ENCODE measurements at places on chromosomes 3 and 15.

DNA sequence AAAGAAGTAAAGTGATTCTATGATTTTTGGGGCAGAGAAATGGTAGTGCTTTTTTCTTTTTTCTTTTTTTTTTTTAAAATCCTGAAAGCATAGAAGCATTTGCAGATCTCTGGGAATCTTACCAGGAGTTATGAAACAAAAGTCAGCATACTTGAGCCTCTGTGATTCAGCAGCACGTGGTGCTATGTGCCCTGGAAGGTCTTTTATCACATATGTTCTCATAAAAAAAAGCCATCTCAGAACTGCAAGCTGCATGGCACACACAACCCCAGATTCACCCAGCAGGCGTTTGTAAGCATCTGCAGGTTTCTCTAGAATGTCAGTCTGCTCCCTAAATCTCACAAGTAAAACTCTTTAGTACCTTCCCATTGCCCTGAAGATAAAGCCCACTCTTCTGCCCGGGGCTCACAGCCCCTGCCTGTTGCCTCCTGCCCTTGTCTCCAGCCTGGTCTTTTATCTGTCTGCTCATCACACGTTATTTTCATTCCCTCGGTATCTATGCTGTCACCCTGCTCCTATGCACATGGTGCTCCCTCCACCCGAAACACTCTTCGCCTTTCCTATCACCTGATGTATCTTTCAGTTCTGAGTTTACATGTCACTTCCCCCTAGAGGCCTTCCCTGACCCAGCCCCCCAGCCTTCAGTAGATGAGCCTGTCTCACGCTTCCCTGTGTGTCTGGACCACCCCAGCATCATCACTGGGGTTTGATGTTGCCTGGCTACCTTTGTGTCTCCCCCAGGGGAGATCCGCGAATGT lies 72.4 kb downstream of the CHDH start:
- no peak for DNase-seq

- DNase-seq, result no peak
Observed at GRCh38 chr3:159131376-159131775, 329.5 kb downstream of the MFSD1 start.

DNA sequence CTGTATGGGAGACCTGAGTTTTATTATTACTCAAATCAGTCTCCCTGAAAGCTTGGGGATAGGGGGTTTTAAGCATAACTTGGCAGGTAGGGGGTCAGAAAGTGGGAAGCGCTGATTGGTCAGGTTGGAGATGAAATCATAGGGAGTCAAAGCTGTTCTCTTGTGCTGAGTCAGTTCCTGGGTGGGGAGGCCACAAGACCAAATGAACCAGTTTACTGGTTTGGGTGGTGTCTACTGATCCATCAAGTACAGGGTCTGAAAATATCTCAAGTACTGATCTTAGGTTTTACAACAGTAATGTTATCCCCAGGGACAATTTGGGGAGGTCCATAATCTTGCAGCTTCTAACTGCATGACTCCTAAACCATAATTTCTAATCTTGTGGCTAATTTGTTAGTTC lies 17.8 kb upstream of the IQCF6 start:
- no peak for DNase-seq

DNA sequence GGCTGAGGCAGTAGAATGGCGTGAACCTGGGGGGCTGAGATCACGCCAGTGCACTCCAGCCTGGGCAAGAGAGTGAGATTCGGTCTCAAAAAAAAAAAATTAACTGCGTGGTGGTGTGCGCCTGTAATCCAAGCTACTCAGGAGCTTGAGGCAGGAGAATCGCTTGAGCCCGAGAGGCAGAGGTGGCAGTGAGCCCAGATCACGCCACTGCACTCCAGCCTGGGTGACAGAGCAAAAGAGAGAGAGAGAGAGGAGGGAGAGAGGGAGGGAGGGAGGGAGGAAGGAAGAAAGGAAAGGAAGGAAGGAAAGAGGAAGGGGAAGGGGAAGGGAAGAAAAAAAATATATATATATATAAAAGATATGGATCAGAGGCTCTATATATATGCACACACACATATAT lies 6.0 kb downstream of the TM4SF19 start:
- DNase-seq, result no peak

GRCh38 chr3:13349823-13350222 lies 70.3 kb downstream of the NUP210 start:
- no peak for DNase-seq

GRCh38 chr3:72665701-72666446 lies 182.4 kb downstream of the SHQ1 start:
- DNase-seq, result peak; percentile 27

DNA sequence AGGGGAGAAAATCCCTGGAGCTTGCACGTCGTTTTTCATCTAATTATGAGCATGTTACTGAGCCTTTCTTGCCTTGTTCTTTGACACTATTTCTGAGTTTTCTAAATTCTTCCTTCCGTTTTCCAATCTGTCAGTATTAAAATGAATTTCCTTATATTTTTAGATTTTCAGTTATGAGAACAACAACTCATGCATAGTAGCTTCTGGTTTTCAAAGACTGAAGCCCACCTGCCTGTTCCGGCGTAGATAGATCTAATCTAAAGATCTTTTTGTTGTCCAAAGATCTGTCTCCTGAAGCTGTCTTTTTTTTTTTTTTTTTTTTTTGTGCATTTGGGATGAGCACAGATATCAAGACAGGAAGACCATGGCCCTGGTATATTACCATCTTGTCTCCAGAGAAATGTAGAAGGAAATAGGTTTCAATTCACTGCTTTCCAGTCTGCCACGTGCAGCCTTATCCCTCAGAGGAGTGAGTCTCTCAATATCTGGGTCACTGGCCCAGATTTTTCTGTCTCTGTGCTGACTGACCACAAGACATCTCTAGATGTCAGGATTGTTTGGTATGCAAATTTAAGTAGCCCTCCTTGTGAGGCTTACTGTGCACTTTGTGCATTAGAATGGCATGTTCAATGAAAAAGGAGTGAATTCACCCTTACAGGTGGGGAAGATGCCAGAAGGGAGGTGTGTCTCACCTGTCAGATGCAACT lies 222.3 kb upstream of the TMC3 start:
- DNase-seq, result no peak

- DNase-seq, result no peak
Observed at GRCh38 chr3:12097971-12098370, 60.7 kb downstream of the TIMP4 start.

- no peak for DNase-seq
Observed at GRCh38 chr15:96849271-96849900, 518.9 kb downstream of the NR2F2 start.

GRCh38 chr3:171328419-171329082 lies 131.7 kb downstream of the TNIK start:
- no peak for DNase-seq

- no peak for DNase-seq
Observed at GRCh38 chr3:99503350-99503749, 135.0 kb upstream of the COL8A1 start.

Measured in kidney glomerular epithelial cell (primary cell).